ENCODE measurements at places on chromosomes 5 and 9.

- DNase-seq = no peak
Measured at GRCh38 chr9:109418827-109419226, 79.3 kb downstream of the PTPN3 start.

GRCh38 chr5:67063055-67063454 lies 133.5 kb downstream of the CD180 start:
- no peak for DNase-seq

DNA sequence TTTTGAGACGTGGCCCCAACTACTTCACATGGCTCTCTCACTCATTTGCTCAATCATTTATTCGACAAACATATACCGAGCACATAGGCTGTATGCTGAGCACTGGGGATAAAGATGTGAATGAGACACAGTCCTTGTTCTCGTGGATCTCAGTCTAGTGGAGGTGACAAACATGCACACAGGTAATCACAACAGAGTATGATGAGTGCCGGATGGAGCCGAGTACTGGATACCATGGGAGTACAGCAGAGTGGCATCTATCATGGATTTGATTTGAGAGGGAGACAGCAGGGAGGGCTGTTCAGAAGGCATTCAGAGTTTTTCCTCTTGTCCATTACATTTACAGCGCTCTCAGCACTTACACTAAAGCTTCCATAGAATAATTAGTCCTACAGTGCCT lies 259.8 kb downstream of the SLIT3 start:
- DNase-seq = no peak

GRCh38 chr5:113256671-113257452 lies 177.9 kb downstream of the TSSK1B start:
- DNase-seq = no peak

- no peak for DNase-seq
Measured at GRCh38 chr9:13100914-13101572, 178.4 kb downstream of the MPDZ start.

DNA sequence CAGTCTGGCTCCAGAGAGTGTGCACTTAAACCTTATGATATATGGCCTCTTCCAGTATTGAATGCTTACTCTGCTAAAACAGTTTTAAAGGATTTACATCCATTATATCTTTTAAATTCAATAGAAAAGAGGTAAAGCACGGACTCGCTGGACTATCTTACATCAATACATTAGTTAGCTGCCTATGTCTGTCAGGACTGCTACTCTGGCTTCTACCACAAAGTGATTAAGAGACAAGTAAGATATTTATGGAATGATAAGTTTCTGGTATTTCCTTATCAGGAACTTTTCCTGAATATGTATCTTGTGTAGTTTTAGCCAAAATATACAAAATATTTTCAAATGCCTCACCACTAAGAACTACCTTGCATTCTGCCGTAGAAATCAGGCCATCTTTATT lies 295.1 kb downstream of the ISL1 start:
- DNase-seq = no peak

- DNase-seq = no peak
Measured at GRCh38 chr9:128246471-128246870, 29.3 kb downstream of the GOLGA2 start.

DNA sequence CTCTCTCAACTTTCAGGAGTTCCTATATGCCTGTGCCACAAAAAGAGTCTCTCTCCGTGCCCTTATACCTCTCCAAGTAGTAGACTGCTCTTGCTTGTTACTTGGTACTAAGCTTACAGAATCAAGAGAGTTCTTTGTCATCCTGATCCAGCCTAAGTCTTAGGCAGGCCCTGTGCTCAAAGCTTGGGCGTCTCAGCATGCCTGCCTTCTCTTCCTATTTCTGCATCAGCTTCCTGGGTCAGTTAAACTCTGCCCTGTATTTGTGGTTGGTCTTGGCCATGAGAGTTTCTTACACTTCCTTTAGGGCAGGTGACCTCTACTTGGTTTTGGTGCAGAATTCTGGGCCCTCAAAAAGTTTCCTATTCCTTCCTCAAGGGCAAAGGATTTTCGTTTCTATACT lies 33.0 kb upstream of the UGCG start:
- DNase-seq = no peak

Measured in effector memory CD4-positive, alpha-beta T cell (primary cell).